ENCODE measurements at places on chromosomes 12 and 14.

- no peak for DNase-seq
These were observed 794 bp downstream of the RCOR1 start for GRCh38 chr14:102593061-102593824.

DNA sequence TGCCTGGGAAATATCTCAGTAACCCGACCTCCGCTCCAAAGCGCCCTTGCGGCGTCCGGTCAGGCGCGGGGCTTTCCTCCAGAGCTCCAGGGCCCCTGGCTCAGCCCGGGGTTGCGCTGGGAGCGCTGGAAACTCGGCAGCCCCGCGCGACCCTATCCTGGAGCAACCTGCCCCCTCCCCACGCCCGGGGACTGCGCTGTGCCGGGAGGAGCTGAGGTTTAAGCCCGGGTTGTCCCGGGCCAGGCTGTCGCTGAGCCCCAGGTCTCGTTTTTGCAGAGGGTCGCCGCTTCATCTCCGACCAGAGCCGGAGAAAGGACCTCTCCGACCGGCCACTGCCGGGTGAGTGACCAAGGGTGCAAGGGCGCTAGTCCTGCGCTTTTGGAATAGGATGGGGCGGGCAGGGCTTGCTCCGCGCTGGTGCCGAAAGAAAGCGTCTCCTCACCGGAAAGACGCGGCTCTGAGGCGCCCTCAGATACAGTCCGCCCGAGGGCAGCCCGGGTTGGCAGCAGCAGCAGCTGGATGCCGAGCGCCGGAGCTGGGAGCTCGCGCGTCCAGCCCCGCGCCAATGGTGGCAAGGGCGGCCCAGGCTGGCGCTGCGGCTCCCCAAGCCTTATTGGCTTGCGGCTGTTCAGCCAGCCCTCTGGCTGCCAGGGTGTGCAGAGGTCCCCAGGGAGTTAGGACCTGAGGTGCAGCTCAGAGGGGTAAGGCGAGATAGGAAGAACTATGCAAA is 1.5 kb downstream of the SPX start:
- no peak for DNase-seq

GRCh38 chr14:54632452-54632851 is 65.5 kb downstream of the SAMD4A start:
- DNase-seq: no peak

DNA sequence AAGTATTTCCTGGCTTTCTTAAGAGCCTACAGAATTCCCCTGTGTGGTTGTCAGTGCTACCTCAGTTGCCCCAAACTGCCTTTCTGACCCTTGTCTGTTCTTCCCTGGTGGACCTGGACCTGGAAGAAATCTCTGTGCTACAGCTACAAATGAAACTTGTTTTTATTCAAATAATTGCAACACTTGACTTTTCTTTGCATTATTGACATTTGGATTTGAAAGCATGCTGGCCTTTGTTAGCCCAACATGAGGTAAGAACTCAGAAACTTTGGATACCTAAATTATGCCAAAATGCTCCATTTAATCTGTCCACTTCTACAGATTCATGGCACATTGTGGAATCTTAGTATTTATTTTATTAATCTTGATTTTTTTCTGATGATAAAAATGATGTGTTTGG is 142.9 kb downstream of the SAMD4A start:
- no peak for DNase-seq

DNA sequence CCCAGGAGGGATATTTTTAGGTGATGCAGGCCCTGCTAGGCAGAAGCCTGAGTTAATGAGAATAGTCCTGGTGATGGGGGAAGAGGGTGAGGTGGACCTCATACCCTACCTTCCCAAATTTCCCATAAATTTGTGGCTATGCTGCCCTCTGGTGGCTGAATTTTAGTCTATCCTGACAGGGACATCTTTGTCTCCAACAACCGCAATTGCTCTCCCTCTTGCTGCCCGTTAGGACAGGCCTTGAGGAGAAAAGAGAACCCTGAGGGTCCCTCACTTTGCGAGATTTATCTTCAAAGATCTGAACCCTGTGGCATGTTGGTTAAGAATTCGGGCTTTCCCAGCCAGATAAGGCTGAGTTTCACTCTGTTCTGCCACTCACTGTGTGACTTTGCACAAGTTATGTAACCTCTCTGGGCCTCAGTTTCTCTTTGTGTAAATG is 9.8 kb upstream of the ZNF385A start:
- no peak for DNase-seq
